ENCODE measurements at places on chromosomes 4 and X.

DNA sequence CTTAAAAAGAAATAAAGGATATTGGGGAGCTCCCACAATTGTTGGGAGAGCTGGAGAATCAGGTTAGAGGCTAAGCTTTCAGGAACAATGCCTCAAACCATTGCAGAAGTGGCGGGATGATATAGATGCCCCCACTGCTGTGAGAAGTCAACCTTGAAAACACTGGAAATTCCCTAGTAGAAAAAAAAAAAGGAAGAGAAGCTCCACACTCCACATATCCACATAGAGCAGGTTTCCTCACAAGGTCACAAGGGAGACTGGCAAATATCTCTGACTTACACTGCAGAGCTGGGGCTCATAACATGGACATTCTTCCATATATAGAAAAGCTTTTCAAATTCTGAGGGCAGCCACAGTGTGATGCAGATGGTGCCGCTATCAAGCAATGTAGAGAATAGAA lies 22.7 kb upstream of the OGT start:
- no peak for DNase-seq

DNA sequence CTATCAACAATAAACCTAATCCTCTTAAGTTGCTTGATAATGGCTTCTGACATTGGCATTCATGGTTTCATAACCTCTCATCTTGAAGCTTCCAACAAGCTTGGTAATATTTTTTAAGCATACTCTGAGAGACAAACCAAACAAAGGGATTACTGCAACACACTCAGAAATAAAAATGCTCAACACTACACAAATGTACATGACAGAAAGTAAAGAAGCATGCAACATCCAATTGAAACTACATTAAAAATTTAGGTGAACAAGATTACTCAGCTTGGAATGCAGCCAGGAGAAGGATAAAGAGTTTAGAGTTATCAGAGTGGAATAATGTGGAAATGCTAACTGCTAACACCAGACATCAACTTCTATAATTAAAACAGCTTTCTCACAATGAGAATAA lies 1136.6 kb upstream of the PABPC4L start:
- DNase-seq = no peak

GRCh38 chrX:39203427-39203826 lies 402.2 kb downstream of the MID1IP1 start:
- DNase-seq = no peak

- no peak for DNase-seq
These were observed 16.8 kb downstream of the PF4 start for GRCh38 chr4:73964862-73965611.

- DNase-seq = no peak
These were observed 33.5 kb upstream of the ESX1 start for GRCh38 chrX:104288269-104288668.

- no peak for DNase-seq
These were observed 184.9 kb downstream of the PCDH18 start for GRCh38 chr4:137347371-137347770.

DNA sequence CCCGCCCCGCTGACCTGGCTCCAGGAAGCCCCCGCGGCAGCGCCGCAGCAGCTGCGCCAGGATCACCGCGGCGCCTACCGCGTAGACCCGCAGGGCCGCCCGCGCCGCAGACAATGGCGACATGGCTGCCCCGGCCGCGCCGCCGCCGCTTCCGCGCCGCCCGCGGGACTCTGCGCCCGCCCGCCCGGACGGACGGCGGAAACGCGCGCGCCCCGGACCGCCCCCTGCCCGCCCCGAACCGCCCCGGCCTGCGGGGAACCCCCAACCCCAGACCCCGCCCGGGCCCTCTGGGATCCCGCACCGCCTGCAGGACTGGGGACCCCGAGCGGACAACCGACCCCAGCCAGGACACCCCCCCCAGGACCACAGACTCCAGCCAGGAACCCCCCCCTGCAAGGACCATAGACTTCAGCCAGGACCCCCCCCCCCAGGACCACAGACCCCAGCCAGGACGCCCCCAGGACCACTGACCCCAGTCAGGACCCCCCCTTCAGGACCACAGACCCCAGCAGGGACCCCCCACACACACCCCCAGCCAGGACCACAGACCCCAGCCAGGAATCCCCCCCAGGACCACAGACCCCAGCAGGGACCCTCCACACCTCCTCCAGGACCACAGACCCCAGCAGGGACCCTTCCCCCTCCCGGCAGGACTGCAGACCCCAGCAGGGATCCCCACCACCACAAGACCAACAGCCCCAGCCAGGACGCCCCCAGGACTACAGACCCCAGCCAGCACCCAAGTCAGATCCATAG lies at the start of the genes DHRSX and ZBED1:
DHRSX (minus strand) TSS at position 174 of the 756 bp plus-strand sequence; CDS start at position 123, 51 bp downstream.
ZBED1 (minus strand) TSS at position 174 of the 756 bp plus-strand sequence. CDS start 10,257 bp downstream, outside the sequence.
- no peak for DNase-seq

GRCh38 chr4:52102587-52102986 lies 51.5 kb downstream of the SPATA18 start:
- DNase-seq = no peak

DNA sequence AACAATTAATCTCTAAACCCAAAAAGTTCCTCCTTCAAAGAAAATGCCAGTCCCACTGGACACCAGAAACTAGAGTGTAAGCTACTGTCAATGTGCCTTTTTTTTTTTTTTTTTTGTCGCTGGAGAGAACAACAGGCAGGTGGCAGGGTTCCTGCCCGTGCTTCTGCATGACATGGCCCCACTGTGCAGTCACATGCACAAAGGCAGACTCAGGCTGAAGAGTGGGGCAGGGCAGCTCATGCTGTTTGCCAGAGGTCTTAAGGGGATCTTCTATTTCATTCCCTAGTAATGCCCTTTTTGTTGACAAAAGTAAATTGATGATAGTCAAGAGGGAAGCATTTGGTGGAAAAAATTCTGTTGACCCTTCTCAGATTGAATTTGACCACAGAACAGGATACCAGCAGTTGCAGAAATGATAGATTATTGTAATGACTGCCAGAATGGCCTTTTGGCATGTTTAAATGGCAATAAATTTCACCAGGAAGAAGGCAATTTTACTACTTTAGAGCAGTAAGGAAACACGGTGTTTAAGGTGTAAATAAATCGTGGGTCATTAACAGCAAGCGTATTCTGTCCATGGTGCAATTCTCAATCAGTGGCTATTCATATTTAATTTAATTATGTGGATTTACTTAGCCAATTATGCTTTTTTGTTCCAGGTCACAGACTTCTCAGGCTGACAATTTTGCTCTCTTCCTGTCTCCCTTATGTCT lies 80.9 kb downstream of the NKX6-1 start:
- no peak for DNase-seq

DNA sequence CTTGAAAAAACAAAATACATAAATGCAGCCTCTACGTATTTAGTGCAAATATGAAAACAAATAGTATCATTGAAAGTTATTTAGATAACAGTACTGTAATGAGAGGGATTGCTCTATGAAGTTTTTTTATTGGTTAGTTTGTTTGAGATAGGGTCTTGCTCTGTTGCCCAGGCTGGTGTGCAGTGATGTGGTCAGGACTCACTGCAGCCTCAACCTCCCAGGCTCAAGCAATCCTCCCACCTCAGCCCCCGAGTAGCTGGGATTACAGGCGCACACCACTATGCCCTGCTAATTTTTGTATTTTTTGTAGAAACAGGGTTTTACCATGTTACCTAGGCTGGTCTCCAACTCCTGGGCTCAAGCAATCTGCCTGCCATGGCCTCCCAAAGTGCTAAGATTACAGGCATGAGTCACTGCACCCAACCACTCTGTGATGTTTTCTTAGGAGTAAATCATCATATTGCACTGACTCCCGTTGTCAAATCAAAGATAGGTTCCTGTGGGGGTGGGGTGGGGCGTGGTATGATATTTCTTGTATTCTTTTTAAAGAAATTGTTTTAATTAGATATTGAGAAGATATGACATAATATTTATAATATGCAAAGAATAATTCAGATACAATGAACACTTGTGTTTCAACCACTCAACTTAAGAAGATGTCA lies 75.8 kb downstream of the ATG4A start:
- DNase-seq = peak; percentile 52

DNA sequence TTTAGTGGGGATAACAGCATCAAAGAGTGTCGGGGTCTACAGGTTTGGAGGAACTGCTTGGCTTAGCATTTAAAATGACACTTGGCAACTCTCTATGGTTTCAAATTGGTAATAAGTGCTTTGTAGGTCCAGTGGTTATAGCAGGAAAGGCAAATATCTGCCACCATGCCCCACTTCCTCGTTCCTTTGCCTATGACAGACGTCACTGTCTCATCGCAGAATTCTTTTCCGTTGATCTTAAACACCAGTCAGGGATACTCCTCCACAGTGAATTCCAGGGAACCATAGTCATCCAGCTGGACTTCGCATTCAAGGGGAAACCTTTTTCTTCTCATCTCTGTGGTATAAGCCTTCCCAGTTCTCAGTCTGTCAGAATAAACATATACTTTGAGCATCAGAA lies 319.1 kb downstream of the GPAT3 start:
- peak; percentile 74 for DNase-seq

DNA sequence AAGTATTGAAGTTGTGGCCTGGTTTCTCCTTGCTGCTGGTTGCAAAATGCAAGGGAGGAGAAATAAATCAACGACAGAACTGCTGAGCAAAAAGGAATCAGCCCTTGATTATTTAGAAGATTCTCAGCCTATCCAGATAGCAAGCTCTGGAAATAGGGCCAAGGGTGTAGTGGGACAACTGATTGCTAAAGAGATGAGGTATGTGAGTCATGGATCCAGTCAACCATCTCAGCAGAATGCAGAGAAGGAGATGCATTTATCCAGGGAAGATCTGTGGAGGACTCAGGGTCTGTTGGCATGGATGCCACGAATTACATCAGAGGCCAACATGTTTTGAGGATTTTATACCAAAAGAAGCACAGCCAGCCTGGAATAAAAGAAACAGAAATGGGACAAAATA lies 36.7 kb downstream of the FOXR2 start:
- no peak for DNase-seq

- no peak for DNase-seq
These were observed 360.6 kb downstream of the FSTL5 start for GRCh38 chr4:161803171-161803570.

DNA sequence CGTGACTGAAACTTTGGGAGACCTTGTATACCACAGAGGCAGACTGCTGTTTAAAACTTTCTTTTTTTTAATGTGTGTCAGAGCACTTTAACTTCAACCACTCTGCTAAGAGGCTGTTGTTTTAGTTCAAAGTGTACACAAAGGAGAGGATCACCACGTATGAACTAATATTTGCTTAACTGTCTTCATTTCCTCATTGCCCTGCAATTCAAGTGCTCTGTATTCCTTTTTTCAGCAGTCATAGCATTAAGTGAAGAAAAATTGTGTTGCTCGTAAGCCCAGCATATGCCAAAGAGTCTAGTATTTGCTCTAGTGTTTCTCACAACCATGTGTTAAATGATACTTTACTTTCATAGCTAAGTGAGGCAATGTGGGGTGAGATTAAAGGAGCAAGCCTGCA lies 63.0 kb upstream of the HHIP start:
- DNase-seq = no peak

DNA sequence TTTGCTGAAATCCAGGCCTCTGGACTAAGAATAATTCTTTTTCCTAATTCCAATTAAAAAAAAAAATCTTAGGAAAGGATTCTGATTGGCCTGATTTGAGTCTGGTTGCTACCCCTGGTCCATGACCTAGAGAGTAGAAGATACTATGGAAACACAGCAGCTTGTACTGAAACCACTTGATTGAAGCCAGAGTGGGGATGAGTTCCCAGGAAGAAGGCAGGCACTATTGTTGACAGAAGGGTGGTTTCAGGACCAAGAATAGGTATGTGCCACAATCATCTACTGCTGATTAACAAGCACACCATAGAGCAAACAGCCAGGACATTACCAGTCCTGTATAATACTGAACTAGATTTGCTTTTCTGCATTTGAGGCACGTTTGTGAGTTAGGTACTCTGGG lies 29.6 kb downstream of the STX18 start:
- DNase-seq = no peak

Measured in myocyte (in vitro differentiated cells).